ENCODE measurements at places on chromosomes 5 and 9.

DNA sequence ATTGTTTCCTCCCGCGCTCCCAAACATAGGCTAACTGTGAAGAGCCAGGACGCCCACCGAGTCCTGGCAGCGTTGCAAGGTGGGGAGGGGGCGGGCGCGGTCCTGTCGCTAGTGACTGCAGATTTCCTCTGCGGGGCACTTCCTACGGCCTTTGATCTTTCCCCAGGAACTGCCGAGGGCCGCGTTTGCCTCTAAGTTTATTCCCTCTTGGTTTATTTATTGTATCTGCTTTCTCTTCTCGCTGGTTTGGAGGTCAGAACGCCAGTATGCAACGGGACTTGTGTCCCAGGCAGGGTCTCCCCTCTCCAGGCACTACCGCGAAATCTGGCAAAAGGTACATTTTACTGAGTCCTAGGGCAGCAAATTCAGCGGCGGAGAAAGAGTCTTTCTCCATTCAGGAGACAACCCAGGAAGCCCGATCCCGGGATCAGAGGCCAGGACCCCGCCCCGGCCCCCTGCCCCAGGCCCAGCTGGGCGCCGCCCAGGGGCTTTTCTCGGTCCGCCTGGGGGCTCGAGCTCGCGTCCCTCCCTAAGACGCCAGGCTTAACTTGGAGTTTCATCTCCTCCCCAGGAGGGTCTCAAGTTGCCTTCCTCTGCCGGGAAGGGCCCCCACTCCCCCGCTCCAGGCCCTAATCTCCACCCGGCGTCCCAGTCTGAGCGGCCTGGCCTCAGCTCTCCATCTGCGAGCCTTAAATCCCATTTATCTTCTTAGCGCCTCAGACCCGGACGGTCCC lies 884 bp upstream of the EGFLAM start:
- no peak for DNase-seq

- no peak for DNase-seq
These were observed 151.4 kb downstream of the COL23A1 start for GRCh38 chr5:178438796-178439195.

DNA sequence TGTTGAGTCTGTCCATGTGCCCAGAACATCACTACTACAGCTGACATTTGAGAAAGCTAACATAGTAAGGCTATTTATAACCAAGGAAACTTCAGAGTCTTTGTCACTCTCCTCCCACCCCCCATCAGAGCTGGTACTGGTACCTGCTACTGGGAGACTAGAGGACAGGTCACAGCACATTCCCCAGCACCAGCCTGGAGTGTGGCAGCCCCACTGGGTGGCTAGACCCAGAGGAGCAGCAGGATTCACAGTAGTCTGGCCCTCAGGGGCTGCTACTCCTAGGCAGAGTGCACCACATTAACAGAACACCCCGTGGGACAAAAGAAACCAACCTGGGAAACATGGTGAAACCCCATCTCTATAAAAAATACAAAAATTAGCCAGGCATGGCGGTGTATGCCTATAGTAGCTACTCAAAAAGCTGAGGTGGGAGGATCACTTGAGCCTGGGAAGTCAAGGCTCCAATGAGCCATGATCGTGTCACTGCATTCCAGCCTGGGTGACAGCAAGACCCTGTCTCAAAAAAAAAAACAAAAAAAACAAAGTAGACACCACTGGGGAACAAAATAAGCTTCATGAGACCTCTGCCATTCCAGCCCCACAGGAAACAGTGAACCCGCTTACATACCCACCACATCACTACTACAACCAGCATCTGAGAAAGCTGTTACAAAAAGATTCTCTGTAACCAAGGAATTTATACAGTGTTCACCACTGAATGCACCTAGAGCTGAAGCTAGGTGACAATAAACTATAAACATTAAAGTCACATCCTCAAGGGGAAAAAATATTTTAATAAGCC lies 26.3 kb upstream of the PTGER4 start:
- no peak for DNase-seq

- DNase-seq, result no peak
These were observed 436.5 kb upstream of the SLC30A5 start for GRCh38 chr5:68657055-68657961.

DNA sequence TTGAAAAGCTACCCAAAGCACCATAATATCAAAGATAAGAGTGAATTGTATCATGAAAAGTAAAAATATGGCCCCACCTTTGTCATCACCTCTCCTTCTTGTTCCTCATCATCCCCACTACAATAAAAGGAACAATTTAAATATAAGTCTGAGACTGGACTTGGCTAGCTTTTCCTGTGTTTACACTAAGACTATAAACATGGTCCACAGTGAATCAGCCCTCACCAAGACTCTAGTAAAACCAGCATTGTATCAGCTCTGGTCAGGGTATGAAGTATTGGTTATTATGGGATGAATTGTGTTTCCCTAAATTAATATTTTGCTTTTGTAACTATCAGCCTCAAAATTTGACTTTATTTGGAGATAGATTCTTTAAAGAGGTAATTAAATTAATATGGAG lies 105.4 kb downstream of the SLC25A46 start:
- DNase-seq, result no peak

DNA sequence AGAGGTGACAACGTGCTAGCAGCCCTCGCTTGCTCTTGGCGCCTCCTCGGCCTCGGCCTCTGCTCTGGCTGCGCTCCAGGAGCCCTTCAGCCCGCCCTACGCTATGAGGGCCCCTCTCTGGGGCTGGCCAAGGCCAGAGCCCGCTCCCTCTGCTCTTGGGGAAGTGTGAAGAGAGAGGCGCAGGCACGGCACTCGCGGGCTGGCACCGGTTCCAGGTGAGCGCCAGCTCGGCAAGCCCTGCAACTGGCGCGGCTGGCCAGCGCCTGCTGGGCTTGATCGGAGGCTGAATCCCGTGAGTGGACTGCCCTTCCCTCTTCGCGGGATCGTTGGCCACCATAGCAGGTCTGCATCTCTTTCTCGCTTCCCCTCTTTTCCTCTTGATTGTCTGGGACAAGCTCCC lies 298.0 kb upstream of the PTPRD start:
- no peak for DNase-seq

GRCh38 chr5:36168737-36169136 lies 16.8 kb downstream of the SKP2 start:
- no peak for DNase-seq

GRCh38 chr9:18568973-18569372 lies 95.0 kb downstream of the ADAMTSL1 start:
- DNase-seq, result no peak

DNA sequence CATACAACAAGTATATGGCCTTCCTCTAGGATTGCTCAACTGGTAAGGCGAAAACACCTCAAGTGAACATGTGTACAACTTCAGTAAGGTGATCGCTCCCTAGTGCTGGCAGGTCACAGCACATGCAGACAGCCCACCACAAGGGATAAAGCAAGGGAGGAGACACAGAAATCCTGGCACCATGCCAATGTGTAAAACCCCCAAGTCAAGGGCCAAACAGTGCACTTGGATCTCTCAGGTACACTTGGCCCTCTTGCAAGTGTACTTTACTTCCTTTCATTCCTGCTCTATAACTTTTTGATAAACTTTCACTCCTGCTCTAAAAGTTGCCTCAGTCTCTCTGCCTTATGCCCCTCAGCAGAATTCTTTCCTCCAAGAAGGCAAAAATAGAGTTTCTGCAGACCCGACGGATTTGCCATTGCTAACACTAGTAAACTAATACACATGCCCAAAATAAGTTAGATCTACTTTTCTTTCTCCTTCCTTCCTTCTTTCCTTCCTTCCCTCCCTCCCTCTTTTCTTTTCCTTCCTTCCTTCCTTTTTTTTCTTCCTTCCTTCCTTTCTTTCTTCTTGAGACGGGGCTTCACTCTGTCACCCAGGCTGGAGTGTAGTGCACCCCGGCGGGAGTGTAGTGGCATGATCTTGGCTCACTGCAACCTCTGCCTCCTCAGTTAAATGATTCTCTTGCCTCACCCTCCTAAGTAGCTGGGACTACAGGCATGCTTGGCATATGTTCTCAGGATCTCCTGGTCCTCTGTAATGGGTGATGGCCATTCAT lies 6.8 kb upstream of the LNPEP start:
- DNase-seq, result no peak

GRCh38 chr5:159240301-159240870 lies 22.7 kb upstream of the UBLCP1 start:
- peak; percentile 79 for DNase-seq

- DNase-seq, result no peak
These were observed 53.2 kb upstream of the HMHB1 start for GRCh38 chr5:143758750-143759149.

DNA sequence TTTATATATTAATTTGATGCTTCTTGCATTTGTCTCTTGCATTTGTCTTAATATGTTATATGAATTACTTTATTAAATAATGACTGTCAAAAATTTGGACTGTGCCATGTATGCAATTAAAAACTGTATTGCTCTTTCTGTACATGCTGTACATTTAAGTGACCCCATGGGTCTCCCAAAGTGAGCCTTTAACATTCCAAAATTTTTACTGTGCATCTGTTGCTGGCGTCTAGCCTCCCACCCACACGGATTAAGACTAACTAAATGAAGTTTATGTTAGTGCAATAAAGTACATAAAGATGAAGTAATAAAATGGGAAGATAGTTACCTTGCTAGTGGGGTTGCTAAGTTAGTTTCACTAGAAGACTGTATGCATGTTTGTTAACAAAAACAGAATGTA lies 48.5 kb downstream of the ADAMTS19 start:
- no peak for DNase-seq

- no peak for DNase-seq
These were observed 72.1 kb downstream of the ADRB2 start for GRCh38 chr5:148898413-148899075.

GRCh38 chr9:127423476-127423933 lies 677 bp upstream of the ZNF79 start:
- DNase-seq, result no peak

DNA sequence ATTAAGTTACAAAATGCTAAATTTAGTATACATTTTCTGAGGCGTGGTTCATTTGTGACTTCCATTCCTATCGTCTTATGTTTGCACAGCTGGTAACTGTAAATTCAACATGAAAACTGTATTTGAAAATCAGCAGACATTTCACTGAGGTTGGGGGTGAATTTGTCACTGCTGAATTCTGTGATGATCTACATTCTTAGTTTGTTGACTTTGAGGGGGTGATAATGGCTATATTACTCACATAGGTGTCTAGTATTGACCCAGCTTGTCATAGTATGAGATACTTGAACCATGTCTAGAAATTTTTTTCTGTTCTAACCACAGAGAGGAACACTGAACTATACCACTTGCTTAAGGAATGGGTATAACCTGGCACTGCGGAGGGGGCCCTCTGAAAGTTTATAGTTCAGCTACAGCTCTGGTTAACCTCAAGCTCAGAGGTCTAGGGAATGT lies 313.3 kb downstream of the PIK3R1 start:
- DNase-seq, result no peak

DNA sequence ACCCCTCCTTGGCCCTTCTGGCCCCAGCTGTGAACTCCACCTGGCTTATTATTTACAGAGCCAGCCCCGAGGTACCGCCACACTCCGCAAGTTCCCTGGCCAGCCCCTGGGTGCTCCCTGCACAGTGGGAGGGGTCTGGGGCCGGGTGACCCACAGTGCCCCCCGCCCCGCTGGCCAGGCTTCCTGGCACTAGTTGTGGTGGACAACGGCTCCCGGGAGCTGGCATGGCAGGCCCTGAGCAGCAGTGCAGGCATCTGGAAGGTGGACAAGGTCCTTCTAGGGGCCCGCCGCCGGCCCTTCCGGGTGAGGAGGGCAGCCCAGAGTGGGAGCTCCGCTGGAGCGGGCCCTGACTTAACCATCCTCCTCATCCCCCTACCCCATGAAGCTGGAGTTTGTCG lies 3.9 kb downstream of the MAMDC4 start:
- no peak for DNase-seq

GRCh38 chr5:51273021-51273420 lies 110.2 kb upstream of the ISL1 start:
- DNase-seq, result no peak

GRCh38 chr5:112329419-112330090 lies 89.5 kb downstream of the EPB41L4A start:
- no peak for DNase-seq

DNA sequence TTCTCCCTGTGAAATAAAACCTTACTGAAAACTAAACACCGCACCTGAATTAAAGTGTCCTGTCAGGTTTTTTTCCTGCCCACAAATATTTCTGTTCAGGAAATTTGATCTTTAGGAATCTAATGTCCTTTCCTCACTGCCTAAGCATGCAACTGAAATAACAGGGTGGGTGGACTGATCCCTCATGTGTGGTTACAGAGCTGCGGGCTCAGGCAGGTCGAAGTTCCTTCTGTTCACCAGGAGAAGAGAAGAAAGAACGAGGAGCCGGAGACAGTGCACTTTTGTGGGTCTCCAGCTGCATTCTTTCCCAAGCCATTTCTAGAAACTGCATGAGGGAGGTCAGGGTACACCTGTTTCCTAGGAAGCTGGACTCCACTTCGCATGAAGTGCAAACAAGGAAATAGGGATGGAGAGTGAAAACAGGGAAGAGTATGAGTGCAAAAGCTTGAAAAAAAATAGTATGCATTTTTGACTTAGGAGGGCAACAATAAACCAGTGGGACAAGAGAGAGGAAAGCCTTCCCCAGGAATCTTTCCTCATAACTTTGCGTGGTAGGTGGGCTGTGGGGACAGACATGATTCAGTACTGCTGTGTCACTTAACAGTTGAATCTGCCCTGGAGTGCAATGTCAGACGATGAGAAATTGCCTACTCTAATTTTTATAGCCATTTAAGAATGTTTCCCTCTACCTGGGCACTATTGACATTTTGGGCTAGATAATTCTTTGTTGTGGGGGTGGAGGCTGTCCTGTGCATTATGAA lies 60.3 kb downstream of the GCNT1 start:
- no peak for DNase-seq

GRCh38 chr5:134533115-134533815 lies 7.8 kb downstream of the JADE2 start:
- DNase-seq, result no peak

DNA sequence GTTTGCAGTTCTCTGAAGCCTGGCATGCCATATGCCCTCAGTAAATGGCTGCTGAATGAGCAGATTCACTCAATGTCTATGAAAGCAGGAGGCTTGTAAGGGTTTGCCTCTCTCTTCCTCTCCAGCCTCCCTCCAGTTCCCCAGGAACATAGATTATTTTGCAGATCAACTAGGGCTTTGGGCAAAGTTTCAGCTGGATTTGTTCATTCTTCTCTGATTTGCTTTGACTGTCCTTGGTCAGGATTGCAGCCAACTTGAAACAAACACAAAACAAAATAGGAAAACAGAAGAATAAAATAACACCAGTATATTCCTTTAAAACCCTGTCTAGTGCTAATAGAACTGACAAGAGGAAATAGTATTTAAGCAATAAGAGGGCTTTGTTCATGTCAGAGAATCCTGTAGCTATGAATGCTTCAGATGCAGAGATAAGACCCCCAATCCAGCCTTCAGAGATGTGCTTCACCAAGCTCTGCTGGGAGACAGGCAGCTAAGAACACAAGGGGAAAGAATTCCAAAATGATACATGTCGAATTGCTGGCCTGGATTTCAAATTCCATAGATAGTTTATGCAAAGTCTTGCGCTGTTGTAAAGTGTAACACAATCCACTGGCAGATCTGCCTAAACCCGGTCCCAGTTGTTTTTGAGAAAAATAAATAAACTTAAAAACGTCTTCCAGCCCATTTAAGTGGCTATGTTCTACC lies 174.3 kb downstream of the PAPPA start:
- DNase-seq, result no peak
